ENCODE measurements at places on chromosomes 6 and 20.

DNA sequence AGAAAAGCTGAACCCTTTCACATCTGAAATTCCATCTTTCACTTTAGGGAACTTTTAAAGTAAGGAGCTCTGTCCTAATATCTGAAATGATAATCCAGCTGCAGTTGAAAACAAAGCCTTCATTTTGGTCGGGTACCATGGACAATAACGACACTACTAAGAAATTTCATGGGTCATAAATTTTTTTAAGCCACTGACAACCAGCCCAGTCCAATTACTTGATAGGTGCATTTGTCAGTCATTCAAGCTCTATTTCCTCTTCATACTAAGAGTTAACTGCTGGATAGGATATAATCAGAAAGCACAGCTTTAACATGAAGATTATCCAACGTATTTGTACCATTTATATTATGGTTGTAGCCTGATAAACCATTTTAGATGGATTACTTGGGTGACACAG, 52.5 kb downstream of the MMUT start:
- DNase-seq, result no peak

DNA sequence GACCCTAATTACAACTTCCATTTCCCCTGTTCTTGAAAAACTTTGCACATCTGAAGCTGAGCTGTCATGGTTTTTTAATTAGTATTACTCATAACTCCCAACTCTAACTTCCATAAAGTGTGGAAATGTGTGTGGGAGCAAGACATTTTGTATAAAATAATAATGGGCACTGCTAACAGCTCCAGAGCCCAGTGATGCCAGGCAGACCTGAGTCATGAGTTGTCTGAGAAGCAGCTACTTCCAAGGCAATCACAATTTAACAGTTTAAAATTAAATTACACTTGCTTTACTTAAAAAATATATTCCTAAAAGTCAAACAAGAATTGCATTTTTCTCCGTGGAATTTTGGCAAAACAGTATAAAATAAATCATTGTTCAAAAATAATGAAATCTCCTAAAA, 6.4 kb downstream of the SLC2A12 start:
- DNase-seq, result no peak

- no peak for DNase-seq
These were observed 5.3 kb upstream of the CCM2L start for GRCh38 chr20:32004963-32005362.

GRCh38 chr6:158321960-158322359, 9.7 kb downstream of the TULP4 start:
- no peak for DNase-seq

DNA sequence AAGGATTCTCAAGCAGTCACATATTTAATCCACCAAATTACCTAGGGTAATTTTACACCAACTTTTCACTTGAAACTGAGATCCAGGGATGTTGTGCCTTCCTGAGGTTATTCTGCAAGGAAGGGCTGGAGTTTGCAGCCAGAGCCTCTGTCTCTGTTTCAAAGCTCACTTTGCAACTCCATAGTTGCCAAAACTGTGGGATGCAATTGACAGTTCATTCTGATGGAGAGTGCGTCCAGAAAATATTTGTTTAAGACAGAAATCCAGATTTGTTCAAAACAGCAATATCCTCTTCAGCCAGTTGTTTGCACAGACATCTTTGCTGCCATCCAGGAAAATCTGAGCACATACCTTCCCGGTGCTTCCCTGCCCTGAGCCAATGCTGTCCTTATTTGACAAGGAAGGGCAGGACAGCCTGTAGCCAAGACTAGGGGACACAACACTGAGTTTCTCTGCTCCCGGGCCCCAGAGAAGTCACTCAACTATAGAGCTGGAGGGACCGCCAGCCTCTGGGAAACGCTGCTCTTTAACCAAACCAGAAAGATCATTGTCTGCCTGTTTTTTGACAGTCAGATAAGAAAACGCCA, 297.4 kb downstream of the HIVEP2 start:
- DNase-seq, result peak; percentile 20
